ENCODE measurements at places on chromosomes 1 and 21.

DNA sequence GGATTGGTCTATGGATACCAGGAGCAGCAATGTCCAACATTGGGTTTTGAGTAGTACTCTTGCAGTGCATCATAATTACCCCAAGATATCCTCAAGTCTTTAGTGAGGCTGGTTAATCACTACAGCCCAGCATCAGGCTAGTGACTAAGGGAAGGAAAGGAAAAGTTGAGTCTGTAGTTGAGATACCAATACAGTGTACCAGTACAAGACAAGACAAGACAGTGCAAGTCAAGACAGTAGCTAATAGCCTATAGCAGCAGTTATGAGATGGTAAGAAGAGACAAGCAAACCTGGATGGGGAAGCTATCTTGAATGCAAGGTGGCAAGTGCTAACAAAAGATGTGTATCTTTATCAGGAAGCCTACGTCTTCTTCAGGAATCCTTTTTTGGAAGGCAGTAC lies 13.3 kb upstream of the GNG12 start:
- no peak for DNase-seq

DNA sequence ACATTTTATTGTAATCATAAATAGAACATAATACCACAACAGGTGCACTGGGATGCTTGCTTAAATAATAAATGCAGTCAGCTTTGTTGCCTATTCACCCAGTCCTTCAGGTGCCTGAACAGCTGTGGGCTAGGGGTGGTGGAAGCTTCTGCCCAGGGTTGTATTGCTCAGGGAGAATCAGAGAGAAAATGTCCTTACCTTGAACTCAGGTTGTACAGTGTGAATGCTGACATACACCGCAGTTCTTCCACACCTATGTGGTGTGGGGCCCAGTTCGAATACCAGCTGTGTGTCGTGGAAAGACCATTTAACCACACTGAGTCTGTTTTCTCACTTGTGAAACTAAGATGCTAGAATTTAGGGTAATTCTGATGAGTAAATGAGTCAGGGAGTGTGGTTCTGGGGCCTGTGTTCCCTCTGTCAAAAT lies 115.7 kb upstream of the ATP1A1 start:
- DNase-seq: peak; percentile 22

GRCh38 chr1:230037261-230037660 lies 29.8 kb upstream of the GALNT2 start:
- no peak for DNase-seq

DNA sequence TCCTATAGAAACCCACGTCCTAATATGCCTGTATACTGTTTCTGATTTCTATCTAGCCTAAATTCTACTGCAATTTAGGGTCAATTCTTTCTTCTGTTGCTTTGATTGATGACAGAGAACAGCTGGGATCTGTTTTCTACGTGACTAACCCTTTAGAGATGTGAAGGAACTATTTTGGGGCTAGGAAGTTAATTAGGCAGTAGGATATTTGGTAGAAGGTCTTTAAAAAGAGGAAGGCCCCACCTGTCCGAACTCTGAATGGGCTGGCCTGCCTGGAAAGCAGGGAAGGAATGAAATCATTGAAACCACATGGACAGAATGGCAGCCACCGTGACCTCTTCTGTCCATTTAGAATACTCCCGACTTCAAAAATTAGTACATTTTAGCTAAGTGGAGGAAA lies 21.0 kb downstream of the EIF2D start:
- no peak for DNase-seq

DNA sequence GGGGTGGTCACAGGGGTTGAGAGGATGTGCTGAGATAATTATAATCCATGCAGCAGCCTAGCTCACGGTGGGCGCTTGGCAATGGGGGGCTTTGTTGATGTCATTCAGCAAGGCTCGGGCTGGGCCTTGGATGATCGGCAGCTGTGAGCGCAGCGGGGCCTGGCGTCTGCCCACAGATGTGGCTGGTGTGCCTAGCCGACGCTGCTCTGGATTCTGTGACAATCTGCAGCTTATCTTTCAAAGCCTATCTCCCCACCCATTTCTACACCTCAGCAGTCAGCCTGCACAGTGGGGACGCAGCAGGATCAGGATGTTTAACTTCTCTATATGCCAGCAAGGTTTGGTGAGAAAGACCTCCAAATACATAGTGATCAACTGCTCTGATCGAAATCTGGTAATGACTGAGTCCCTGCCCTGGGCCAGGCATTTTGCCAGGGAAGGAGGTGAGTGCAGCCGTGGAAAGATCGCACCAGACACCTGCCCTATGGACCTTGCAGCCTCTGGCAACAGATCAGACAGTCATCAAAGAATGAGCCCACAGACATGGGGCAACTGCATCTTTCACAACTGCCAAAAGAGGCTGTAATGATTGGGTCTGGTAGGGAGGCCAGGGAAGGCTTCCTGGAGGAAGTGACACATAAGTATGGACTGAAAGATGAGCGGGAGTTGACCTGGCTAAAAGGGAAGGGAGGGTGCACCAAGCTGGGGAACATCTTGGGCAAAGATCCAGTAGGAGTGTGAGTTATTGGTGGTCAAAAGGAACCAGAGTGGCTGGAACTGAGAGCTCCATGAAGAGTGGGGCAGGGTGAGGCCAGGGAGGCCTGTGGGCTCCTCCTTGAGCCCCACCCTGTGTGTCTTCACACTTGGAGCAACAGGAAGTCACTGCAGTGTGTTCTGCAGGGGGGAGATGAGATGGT lies 35.3 kb downstream of the EPHB2 start:
- DNase-seq: no peak

All from NK-92 treated with Interleukin-12 subunit alpha and Interleukin-12 subunit beta, amount 100 ng/mL, for 24 hours (cell line).